ENCODE measurements at places on chromosomes 1 and 21.

GRCh38 chr21:45393833-45394638 is 10.9 kb upstream of the COL18A1 start:
- no peak for DNase-seq

- no peak for DNase-seq
Observed at GRCh38 chr1:189775343-189775742, 702.3 kb downstream of the BRINP3 start.

DNA sequence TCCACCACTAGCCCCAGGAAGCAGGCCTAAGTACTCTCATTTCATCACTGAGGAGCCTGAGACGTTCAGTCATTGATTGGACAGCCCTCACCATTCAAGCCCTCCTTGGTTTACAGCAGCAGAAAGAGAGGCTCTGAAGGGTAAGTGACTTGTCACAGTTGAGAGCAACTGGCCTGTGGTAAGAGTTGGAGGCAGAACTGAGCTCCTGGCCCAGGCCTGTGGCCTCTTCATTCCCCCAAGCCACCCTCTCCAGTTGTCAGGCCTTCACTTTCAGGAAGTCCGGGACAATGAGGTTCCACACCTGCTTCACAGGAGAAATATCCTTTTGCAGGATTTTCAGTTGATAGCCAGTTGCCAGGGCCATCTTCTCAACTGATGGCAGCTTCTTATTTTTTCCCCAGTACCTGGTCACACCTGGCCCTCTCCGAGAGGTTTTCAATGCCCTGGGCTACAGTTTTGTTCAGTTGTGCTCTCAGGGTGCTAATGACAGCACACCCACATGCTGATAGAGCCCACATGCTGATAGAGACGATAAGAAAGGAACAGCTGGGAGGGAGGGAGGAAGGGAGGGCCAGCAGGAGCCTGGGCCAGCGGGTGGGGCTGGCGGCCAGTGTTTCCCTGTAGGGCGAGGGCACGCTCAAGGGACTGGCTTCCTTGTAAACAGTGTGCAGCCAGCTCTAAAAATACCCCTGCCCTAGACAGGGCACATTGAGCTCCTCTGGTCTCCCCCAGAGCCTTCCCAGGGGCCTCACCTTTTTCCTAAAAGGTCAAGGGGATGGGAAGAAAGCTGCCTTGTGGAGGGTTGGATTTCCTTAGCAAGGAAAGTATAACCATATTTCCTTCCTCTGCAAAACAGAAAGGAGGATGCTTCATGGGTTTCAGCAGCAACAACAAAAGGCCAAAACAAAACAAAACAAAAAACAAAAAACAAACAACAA is 112.7 kb upstream of the JUN start:
- no peak for DNase-seq

DNA sequence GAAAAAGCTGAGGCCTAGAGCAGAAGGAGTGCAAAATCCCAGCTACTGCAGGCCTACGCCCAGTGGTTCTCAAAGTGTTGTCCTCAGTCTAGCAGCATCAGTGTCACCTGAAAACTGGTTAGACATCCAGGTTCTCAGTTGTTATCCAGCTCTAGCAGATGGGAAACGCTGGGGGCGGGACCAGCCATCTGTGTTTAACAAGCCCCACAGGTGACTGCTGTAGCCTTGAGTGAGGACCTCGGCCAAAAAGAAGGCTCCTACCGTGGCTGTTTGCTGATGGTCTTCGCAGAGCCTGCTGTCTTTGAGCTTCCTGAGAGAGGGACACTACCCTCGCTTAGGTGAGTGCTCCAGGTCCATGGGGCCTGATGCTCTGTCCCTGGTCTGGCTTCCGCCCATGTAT is 69.7 kb downstream of the LRRN2 start:
- DNase-seq: no peak

DNA sequence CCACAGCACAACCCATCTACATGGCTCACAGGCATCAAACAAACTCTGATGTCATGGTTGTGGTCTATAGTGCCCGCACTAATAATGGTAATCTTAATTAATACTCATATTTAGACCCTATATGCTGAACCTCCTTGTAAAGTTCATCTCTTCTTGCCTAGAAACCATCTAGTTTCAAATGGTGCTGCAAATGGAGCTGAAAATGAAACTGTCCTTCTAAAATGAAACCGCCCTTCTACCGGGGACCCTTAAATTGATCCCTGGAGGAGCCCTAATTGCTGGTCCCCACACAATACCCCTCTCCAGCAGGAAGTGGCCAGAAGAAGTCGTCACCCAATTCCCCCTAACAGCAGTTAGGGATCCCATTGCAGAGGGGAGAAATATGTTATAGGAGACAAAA is 612.6 kb downstream of the MRPL39 start:
- DNase-seq: no peak

- DNase-seq: no peak
Observed at GRCh38 chr1:235017719-235018118, 110.9 kb downstream of the TOMM20 start.

All from stimulated activated CD8-positive, alpha-beta memory T cell treated with anti-CD3 and anti-CD28 coated beads, Interleukin-15, amount 100 ng/mL, for 1 hour (primary cell).